ENCODE measurements at places on chromosomes 7 and 10.

DNA sequence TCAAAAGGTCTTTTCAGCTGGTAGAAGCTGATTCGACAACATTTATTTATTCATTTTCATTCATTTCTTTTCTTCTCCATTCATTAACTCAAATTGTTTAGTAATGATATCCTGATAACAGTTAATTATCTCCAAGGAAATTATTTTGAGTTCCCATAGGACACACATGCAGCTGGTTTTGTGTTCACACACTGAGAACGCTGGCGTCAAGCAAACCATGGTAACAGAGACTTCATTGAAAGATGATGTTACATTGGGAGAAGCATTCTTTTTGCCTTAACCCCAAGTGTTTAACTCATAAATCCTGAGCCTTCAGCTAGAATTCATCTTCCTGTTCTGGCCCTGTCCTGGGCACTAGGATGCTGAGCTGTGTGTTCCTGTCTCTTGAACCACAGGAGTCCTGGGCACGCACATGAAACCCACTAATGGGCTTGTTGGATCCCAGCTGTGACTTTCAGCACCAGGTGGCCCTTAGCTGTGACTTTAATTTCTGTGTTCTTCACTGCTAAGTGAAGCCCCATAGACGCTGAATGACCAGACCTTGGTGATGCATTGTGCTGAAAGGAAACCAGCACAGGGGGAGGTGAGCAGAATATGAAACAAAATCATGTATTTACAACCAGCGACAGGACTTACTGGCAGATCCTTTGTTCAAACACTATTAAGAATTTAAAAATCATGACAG is 121.5 kb upstream of the PRSS58 start:
- DNase-seq: no peak

- DNase-seq: peak; percentile 88
Observed at GRCh38 chr7:14747701-14748100, 154.8 kb downstream of the DGKB start.

DNA sequence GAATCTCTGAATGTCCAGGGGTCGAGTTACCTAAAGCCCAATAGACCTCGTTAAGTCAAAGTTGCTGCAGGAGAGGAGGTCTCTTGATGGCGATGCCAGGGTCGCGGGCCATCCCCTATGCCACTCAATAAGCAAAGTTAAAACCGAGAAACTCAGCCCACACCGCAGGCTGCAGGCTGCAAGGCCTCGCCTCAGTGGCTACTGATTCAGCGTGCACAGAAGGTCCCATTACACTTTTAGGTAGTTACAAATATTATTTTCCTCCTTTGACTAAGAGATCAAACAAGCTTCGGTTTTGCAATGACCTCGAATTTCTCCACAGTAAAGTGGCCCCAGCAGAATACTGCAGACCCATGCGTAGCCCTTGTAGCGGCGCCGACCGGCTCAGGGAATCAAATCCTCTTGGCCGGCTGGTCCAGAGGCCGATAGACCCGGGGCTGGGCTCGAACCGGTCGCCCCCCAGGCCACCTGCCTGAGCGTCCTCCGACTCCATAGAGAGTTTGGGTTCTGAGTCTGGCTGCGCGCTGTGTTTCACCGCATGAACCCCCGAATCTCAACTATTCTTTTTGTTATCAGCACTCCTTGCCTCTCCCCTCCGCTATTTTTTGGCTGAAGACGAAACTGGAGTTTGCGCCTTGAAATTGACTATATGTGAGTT is 2.3 kb downstream of the C1QL3 start:
- no peak for DNase-seq

GRCh38 chr10:125159486-125159931 is 854 bp downstream of the CTBP2 start:
- DNase-seq: no peak

GRCh38 chr7:150398965-150399320 is 19.8 kb downstream of the ZNF775 start:
- DNase-seq: no peak

DNA sequence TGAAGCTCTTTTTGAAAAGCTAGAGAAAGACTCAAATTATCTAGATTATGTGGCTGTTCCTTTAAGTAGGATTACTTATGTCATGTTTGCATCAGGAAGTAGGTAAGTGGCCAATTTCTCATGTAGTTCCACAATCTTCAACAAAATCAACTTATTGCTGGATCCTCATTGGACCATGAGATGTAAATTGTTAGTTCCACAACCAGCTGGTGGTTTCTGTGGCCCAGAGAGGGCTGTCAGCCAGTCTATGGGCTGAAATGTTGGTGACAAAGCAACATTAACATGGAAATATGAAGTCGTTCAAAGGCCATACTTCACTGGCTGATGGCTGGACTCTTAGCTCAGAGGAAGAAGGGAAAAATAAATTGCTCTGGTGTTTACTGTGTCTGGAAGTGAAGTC is 157.9 kb downstream of the PLXDC2 start:
- no peak for DNase-seq

- no peak for DNase-seq
Observed at GRCh38 chr10:66234872-66235271, 691.0 kb upstream of the LRRTM3 start.

GRCh38 chr7:87058744-87059524 is 520 bp downstream of the ELAPOR2 start:
- no peak for DNase-seq

DNA sequence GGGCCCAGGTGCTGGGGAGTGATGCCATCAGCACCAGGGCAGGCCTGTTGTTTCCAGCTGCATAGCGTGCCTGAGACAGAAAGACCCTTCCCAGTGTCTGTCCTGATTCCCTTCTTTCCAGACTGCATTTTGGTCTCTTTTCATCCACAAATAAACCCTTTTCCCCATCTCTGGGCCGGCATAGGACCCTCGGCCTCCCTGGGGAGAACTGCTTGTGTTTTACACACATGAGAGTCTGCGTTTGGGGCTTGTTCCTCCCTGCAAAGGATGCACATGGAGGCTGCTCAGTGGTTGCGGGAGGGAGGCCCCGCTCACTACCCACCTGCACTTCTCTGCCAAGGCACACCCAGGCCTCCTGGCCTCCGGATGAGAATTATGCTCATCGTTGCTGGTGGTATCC is 5.8 kb upstream of the MMP21 start:
- DNase-seq: no peak

DNA sequence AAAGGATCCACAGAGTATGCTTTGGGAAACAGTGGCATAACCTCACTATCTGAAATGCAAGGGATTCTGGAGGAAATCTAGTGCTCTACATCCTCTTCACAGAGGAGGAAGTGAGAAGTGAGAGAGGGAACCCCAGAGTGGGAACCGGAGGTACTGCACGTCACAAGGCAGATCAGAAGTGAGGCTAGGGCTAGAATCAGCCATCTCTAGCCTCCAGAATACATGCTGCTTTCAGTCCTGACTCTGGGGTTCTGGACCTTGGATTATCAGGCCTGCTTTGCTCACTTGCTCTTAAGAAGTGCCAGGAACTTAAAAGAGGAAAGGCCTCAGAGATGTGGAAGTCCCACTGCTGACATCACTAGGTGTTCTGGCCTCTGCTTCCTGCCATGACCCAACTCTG is 25.7 kb downstream of the ZNF503 start:
- no peak for DNase-seq

DNA sequence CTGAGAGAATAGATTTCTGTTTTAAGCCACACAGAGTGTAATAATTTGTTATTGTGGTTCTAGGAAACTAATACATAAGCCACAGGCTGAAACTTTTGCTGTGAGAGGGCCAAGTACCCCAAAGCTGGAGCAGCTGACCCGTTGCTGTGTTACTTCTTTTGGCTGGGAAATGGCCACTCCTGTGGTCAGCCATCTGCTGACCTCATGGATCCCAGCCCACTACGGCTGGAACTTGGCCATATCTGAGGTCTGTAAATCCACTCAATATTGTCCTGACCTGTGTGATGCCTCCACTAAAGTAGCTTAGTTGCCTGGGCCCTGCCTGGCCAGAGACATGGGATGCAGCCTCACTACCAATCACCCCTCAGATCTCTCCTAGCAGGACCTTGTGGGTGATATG is 17.4 kb upstream of the LOXL4 start:
- DNase-seq: no peak

- DNase-seq: no peak
Observed at GRCh38 chr7:131741446-131741845, 185.0 kb upstream of the PODXL start.

GRCh38 chr7:124310934-124311390 is 278.1 kb upstream of the TMEM229A start:
- no peak for DNase-seq

DNA sequence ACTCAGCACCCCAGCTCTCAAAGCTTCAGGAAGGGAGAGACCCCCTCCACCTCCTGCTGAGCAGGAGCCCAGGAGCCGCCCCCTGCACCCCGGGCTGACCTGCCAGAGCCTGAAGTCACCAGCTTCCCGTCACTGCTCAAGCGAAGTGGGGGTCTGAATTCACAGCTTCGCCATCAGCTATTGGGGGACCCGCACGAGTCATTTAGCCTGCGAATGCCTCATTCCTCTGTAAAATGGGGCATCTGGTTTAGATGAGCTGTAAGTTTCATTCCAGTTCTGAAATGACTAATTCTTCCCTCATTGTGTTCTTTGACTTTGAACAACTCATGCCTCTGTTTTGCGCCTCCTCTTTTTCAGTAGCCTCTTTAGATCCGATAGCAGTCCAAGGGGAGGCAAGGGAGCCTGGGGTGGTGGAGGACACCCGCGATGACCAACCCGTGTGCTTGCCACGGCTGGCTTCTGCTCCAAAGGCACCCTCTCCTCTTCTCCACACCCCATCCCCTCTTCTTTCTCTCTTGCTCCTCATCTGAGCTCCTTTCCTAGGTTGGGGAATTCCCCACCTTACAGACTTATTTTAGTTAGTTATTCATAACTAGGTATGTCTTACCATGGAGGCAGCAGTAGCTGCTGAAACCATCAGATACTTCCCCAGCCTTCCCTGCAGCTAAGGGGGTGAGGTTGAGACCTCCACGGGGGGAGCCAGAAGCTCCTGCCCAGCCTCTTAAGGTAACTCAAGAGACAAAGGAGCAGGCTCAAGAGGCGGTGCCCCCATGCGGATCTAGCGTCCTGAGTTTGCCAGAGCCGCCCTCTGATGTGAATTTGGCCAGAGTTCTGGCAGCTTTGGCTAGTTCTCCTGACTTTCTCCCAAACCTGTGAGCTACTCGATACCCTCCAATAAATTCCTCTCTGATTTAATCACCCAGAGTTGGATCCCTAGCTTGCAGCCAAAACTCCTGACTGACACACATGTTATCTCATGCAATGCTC is 47.7 kb downstream of the RBM17 start:
- DNase-seq: peak; percentile 29

DNA sequence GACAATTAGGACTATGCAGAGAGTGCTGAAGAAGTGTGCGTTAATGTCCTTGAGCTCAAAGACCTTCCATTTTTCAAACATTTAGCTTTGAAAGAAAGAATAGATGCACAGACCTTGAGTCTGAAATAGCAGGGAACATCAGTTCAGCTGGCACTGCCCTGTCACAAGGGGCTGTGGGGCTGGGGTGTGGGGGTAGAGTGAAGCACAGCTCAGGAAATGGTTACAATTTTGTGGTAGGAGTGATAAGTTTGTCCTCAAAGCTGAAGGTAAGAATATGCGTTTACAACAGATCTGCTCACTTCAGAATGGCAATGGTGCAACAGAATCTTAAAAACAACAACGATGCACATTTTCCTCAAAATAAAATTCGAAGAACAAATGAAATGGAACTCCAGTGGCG is 33.6 kb downstream of the SMKR1 start:
- no peak for DNase-seq

DNA sequence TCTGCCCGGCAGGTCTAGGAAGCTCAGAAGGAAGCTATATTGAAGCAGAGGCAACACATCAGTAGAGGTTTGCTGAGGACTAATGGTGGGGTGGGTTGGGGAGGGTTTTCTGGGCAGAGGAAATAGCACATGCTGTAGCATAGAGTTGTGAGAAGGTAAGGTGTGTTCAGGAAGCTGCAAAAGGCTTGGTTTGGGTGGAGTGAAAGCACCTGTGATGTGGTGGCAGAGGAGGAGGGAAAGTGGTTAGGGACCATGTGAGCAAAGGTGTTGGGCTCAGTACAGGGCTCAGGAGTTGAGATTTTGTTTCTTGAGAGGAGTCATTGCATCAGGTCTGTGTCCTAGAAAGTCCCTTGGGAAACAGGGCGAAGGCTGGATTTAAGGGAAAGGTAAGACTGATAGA is 294.6 kb downstream of the SORCS3 start:
- no peak for DNase-seq

- DNase-seq: no peak
Observed at GRCh38 chr10:22475651-22476600, 130.6 kb downstream of the SPAG6 start.

DNA sequence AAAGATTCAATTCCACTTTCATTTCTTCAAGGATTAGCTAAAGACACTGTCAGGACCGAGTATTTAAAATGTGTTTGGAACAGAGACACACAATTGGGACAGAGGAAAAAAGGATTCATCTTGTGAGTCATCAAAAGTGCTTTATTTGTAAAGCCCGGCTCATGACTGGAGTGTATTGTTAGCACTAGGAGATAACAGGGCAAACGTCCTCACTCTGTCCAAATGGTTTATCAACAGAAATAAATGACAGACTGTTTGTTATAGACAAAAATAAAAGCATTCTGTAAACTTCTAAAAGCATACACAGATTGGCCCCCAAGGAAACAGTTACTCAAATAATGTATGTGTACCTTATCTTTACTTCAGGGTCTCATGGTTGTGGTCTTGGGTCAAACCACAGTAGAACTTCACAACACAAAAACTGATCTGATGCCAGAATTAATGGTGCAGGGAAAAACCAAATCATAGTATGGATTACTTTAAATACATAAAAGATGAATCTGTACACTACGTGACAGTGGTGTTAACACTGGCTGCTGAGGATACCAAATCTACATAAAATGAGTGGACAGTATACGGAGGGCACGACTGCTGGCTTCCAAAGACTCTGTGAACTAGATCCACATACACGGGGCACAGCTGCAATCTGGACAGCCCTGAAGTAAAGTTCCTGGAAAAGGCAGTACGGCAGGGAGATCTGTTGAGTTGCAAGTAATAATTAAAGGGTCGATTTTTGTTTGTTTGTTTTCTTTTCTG is 179.4 kb downstream of the PIP4K2A start:
- DNase-seq: peak; percentile 72

DNA sequence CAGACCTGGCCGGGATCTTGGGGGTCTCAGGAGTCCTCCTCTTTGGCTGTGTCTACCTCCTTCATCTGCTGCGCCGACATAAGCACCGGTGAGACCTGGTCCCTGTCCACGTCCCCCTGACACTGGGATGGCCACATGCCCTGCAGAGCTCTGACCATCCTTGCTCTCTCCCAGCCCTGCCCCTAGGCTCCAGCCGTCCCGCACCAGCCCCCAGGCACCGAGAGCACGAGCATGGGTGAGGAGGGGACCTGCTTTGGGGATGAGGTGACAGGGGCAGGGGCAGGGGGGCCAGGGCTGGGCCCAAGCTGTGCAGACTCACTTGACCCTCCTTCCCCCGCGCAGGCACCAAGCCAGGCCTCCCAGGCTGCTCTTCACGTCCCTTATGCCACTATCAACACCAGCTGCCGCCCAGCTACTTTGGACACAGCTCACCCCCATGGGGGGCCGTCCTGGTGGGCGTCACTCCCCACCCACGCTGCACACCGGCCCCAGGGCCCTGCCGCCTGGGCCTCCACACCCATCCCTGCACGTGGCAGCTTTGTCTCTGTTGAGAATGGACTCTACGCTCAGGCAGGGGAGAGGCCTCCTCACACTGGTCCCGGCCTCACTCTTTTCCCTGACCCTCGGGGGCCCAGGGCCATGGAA is 959 bp downstream of the PVRIG start:
- DNase-seq: no peak

GRCh38 chr7:133529861-133530260 is 277.0 kb downstream of the EXOC4 start:
- DNase-seq: no peak

GRCh38 chr10:129760003-129760315 is 204.1 kb downstream of the EBF3 start:
- no peak for DNase-seq

- no peak for DNase-seq
Observed at GRCh38 chr10:17831896-17832295, 22.7 kb downstream of the MRC1 start.

Measured in foreskin melanocyte (primary cell).